AG04449 (cell line): ENCODE measurements at places on chromosomes 5 and 9.

DNA sequence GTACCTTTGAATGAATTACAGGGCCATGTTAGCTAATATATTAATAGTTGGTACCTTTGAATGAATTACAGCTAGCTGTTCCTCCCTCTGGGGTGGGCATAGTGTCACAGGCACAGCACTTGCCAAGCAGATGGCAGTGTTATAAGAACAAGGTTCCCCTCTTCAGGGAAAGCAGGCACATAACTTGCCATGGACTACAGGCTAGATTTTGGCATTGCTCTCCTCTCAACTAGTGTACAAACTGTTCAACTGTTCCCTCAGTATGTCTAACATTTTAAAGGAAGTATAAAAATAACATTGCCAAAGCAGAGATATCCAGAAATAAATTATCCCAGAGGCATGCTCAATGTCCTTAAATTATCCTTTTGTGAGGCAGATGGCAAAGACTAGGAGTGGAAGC, 33.7 kb downstream of the ABITRAM start:
- DNase-seq, result no peak

- no peak for DNase-seq
These were observed 4.9 kb upstream of the HRH2 start for GRCh38 chr5:175652741-175653663.

DNA sequence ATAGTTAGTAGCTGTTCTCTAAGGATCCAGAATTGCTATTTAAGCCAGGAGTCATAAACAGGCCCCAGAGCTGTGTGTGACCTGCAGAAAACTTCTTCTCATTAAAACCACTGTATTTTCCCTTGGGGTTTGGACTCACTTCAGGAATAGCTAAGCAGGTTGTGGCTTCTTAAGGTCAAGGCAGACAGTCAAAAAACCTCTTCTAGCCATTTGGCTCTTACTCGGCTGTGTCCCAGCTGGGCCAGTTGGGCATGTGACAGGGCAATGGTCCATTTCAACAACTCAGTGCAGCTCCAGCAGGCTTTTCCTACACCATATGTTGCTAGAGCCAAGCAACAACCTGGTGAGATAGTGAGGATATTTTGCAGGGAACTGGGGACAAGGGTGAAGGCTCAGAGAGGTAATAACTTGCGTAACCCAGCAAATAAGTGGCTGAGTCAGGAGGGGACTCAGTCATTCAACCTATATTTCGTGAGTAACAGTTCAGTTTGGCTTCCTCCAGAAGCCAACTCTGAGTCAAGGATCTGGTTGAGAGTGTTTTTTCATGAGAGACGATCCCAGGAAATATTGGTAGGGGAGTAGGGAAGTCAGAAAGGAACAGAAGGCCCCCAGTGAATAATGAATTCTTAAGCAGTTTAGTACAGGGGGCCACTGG, 115.4 kb upstream of the PPP2R2B start:
- DNase-seq, result no peak

- DNase-seq, result no peak
These were observed 26.1 kb downstream of the ZNF510 start for GRCh38 chr9:96751815-96752214.

- DNase-seq, result no peak
These were observed 5.7 kb downstream of the ENTPD8 start for GRCh38 chr9:137435381-137435891.

DNA sequence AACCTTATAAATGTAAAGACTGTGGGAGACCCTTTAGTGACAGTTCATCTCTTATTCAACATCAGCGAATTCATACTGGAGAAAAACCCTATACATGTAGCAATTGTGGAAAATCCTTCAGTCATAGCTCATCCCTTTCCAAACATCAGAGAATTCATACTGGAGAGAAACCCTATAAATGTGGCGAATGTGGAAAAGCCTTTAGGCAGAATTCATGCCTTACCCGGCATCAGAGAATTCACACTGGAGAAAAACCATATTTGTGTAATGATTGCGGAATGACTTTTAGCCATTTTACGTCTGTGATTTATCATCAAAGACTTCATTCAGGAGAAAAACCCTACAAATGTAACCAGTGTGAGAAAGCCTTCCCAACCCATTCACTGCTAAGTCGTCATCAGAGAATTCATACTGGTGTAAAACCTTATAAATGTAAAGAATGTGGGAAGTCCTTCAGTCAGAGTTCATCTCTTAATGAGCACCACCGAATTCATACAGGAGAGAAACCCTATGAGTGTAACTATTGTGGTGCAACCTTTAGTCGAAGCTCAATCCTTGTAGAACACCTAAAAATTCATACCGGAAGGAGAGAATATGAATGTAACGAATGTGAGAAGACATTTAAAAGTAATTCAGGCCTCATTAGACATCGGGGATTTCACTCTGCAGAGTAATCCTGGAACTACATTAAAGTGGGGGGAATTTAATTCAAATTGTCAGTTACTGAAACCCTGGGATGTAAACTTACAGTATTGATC, 17.7 kb downstream of the ZNF483 start:
- no peak for DNase-seq

DNA sequence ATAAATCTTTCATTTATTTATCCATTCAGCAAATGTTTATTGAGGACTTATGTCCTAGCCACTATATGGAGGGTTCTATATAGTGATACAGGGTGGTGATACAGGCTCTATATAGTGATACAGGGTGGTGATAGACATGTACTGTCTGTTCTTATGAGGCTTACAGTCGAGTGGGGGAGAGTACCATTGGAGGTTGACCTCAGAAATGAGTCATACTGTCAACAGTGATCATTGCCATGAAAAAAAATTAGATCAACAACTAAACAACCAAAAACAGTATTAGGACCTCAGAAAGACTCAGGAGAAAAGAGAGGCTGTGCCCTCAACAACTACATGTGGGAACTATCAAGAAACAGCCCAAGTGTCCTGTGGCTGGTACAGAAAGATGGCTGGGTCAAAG, 22.0 kb downstream of the PAPPA start:
- no peak for DNase-seq

DNA sequence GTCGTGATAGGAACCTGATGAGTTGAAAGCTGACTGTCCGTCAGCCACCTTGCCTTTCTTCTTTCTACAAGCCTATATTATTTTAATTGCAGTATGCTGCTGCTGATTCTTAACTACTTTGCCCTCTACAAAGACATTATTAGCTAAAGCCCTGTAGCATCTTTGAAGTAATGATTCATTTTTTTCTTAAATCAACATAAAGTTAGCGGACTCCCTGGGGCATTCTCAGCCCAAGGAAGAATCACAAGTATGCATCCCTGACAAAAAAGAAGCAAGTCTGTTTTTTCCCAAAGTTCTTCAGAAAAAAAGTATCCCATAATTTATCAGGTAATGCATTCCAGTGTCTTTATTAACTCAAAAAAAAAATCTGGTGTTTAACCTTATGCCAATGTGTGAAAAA, 69.5 kb upstream of the TAS2R1 start:
- peak; percentile 28 for DNase-seq

DNA sequence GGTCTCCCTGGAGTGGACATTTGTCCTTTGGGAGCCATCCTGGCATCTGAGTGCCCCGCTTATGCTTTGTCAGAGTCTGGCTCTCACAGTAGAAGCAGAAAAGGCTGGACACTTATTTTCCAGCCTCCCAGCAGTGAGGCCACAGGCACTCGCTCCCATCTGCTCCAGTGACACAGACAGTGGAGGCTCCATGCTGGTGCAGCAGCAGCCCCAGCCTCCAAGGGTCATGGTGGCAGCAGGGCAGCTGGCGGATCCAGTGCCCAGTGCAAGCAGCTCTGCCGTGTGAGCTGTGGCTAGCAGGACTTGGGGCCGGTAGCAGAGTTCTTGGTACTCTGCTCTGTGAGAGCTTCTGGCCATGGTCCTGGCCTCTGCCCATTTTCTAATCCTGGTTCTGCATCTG, 157.3 kb upstream of the ALDH1B1 start:
- DNase-seq, result no peak
